Muscle of arm (tissue), 14 donors: ENCODE measurements at places on chromosomes 7 and 10. TPM values are rescaled to one million over a fixed set of nuclear protein-coding genes. Genes with fewer than 3 reads are reported as not detected.

GRCh38 chr10:79239275-79239779 is 107.9 kb upstream of the PPIF start:
- DNase-seq, result no peak

The ANKRD30A gene
- not detected for polyA plus RNA-seq

The LRRC4 gene
- polyA plus RNA-seq, result 2.3 TPM

The NACAD gene
- polyA plus RNA-seq, result 4.8 TPM

DNA sequence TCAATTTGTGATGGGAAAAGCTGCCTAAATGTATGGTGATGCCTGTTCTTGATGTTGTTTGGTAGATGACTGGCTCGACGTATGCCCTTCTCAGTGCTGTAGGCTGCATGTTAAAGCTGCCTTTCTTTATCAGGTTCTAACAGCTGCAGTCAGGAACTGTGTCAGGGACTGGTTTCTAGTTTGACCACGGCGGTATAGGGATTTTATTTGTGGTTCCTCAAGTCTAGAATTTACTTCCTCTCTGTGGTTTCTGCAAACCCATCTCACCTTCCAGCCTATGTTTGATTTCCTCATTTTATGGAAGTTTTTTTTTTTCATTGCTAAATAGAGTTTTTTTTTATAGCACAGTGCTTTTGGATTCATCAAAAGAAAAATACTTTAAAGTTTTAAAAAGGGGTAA is 26.5 kb downstream of the LMTK2 start:
- no peak for DNase-seq

DNA sequence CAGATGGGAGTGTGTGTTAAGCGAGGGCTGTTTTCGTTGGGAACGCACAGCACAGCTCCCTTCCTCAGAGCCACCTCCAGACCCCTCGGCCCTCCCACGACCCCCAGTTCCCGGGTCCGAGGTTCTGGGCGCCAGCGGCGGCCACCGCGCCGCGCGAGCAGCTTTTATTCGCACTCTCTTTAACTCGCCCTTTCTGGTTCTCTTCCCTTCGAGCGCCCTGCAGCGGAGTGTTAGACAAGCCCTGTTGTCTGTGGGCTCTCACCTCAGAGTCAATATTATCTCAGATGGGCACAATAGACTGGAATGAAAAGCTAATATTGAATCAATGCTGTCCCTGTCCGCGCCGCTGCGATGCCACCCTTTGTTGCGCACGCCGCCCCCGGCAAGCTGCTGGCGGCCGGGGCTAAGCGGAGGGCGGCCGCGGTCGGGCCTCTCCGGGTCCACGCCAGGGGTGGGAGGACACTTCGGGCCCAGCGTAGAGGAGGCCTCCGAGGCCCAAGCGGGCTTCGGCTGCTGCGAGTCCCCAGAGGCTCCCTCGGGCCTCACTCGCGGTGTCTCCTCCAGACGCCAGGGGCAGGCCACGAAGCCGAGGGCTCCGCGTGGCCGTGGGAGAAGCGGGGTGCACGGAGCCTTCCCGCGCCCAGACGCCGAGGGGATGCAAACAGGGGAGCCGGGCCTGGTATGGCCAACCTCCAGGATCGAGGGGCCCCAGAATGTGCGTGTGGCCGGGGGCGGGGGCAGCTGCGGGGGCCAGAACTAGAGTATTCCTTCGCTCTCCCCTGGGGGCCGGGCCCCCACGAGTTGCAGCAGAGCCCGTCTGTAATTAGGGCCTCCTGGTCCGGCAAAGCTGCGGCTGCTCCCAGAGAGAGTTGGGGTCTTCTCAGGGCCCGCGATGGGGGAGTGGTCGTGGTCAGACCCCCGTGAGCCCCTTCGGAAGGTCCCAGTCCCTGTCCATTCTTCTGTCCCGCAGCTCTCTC is 7.9 kb upstream of the EMX2 start:
- no peak for DNase-seq

DNA sequence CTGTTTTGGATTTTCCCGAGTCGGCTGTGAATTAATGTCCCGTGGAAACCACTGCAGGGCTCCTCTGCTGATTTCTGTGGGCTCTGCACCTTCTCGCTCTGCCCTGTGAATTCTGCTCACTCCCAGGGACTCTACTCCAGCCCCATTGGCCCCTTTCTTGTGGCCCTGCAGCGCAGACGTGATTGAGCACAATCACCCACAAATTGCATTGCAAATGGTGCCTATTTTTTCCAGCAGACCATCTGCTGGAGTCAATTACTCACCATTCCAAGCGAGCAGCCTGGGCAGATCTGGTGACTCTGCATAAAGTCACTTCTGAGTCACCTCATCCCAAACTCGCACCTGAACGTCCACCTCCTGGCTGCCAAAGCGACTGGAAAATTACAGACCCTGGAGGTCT is 235.8 kb downstream of the PAXIP1 start:
- no peak for DNase-seq

The SOSTDC1 gene
- 13.9 TPM for polyA plus RNA-seq

- peak; percentile 74 for DNase-seq
Observed at GRCh38 chr7:40498924-40499510, 364.2 kb downstream of the SUGCT start.

The GARIN1A gene
- 1.4 TPM for polyA plus RNA-seq

- DNase-seq, result no peak
Observed at GRCh38 chr7:45387837-45388236, 186.3 kb upstream of the ADCY1 start.
